Left cardiac atrium (tissue), 4 donors: ENCODE measurements at places on chromosomes 13 and 19. TPM values are rescaled to one million over a fixed set of nuclear protein-coding genes. Genes with fewer than 3 reads are reported as not detected.

Gene NDUFA11
- 537 TPM for total RNA-seq

Gene THOP1
- 48.4 TPM for total RNA-seq

Gene IGFL1
- not detected for total RNA-seq

Gene SHC2
- 10.7 TPM for total RNA-seq

Gene ADPRHL1
- 241 TPM for total RNA-seq

Gene VSTM2B
- total RNA-seq, result not detected

Gene KPNA3
- 39.3 TPM for total RNA-seq

Gene ATG4D
- 41.6 TPM for total RNA-seq

Gene ZNF560
- 0.92 TPM for total RNA-seq

Gene ICAM4
- total RNA-seq, result 0.85 TPM

Gene PLK5
- not detected for total RNA-seq

Gene TMEM255B
- total RNA-seq, result 10.5 TPM

Gene SULT2A1
- not detected for total RNA-seq

Gene ZNF675
- 4.0 TPM for total RNA-seq

Gene SPACA7
- total RNA-seq, result not detected

Gene IL17D
- 1.8 TPM for total RNA-seq

Gene ZIC2
- total RNA-seq, result not detected

Gene KIR2DL1
- not detected for total RNA-seq

Gene GIPR
- 11.0 TPM for total RNA-seq

Gene MEIS3
- total RNA-seq, result 5.6 TPM

Gene SMIM44
- not detected for total RNA-seq

Gene CTXN1
- 0.97 TPM for total RNA-seq
